SK-N-DZ (cell line): ENCODE measurements at places on chromosomes 3 and 15.

DNA sequence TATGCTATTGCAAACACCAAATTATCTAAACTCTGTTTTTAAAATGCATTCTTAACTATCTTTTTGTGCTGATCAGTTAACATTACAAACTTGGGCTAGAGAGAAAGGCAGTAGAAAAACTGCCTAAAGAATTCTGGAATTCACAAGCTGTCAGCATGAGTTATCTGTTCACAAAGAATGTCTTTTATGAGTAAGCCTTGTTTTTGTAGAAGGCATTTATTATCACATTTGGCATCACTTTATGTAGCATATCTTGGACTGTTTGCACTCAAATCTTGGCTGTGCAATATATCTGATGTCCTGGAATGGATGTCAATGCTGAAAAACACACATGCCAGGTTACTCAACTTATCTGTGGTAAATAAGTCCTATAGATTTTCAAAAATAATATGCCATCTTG lies 15.5 kb upstream of the BCHE start:
- no peak for DNase-seq

GRCh38 chr3:11555211-11555782 lies 88.4 kb downstream of the VGLL4 start:
- DNase-seq: no peak

DNA sequence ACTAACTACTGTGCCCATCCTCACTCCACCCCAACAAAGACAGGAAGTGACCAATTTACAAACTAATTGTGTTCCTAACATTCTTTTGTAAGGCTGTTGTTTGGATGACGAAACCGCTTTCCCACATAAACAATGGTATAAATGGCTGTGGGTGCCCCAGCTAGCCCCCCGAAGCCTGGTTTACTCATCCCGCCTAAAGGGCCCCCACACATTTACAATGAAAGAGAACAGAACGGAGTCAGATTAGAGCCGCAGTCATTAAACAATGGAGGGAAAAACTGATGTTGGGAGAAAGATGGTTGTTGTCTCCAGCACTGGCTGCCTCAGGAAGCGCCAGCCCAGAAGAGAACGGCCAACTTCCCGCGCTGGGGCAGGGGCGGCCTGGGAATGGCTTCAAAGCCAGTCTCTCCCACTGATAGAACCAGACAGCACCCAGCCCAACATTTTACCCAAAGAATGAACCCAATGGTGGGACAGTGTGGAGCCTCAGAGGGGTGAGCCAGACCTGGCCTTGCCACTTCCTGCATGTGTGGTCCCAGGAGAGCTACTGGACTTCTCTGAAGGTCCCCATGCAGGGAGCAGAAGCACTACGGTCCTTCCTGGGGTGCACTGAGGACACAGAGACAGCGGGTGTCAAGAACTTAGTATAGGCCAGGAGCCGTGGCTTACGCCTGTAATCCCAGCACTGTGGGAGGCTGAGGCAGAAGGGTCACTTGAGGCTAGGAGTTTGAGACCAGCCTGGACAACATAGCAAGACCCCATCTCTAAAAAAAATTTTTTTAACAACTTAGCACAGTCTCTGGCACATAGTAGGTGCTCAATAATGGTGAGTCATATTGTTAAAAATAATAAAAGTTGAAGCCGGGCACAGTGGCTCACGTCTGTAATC lies 75.8 kb upstream of the GATA2 start:
- no peak for DNase-seq

DNA sequence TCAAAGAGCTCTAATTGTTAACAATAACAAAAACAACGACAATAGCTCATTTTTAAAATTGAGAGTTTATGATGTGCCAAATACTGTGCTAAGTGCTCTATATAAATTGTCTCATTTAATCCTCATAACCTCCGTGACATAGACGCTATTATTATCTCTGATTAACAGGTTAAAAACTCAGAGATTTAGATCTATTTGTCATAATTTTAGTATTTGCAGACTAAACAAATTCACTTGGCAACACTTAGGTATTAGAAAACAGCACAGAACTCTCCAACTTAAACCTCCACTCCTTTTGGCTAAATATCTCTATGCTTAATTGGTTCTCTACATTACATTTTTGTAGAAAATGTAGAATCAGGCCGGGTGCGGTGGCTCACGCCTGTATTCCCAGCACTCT lies 136.4 kb downstream of the SPATA16 start:
- no peak for DNase-seq

DNA sequence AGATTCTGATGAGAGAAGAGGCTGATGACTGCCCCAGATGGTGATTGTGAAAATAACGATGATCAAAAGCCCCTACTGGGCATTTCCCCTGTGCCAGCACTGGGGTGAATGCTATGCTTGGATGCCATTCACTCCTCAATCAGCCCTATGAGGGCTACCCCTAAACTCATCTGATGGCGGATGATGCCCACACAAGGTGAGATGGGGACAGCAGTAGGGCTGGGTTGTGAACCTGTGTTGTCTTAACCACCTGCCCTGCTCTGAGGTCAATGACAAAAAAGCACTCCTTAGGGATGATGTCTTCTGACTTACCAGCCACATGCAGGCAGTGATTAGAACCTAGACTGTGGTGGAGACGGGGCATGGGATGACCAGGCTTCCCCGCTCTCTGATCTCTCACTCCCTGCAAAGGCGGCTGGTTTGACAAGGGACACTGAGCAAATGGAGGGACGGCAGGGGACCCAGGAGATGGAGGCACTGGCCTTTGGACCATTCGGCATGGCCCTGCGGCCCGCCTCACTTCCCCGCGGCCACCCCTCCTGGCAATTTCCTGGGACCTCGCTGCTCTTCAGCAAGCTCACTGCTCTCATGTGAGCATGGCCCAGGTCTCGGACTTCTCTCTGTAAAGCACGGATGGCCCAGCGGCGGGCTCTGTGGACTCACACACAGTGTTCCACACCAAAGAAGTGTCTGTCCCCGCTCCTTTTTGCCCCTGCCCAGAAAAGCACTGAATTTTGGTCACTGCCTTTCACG lies 251.4 kb upstream of the LYSMD4 start:
- no peak for DNase-seq

GRCh38 chr3:34000301-34000700 lies 201.9 kb downstream of the PDCD6IP start:
- DNase-seq: no peak

- DNase-seq: no peak
Observed at GRCh38 chr15:71435552-71435951, 320.3 kb downstream of the THSD4 start.

- DNase-seq: no peak
Observed at GRCh38 chr3:8734908-8735307, 1.3 kb downstream of the CAV3 start.

- no peak for DNase-seq
Observed at GRCh38 chr15:80620931-80621330, 74.2 kb upstream of the ABHD17C start.

- DNase-seq: peak; percentile 40
Observed at GRCh38 chr3:143084856-143085731, 34.5 kb upstream of the CHST2 start.

GRCh38 chr15:58065445-58066041 lies at the start of gene ALDH1A2:
ALDH1A2 (minus strand) TSS chr15:58065711; CDS start chr15:58065650, 61 bp downstream.
- DNase-seq: no peak

- DNase-seq: no peak
Observed at GRCh38 chr15:51759557-51760070, 8.2 kb downstream of the TMOD2 start.

- no peak for DNase-seq
Observed at GRCh38 chr3:126152901-126153694, 27.3 kb downstream of the ALDH1L1 start.

DNA sequence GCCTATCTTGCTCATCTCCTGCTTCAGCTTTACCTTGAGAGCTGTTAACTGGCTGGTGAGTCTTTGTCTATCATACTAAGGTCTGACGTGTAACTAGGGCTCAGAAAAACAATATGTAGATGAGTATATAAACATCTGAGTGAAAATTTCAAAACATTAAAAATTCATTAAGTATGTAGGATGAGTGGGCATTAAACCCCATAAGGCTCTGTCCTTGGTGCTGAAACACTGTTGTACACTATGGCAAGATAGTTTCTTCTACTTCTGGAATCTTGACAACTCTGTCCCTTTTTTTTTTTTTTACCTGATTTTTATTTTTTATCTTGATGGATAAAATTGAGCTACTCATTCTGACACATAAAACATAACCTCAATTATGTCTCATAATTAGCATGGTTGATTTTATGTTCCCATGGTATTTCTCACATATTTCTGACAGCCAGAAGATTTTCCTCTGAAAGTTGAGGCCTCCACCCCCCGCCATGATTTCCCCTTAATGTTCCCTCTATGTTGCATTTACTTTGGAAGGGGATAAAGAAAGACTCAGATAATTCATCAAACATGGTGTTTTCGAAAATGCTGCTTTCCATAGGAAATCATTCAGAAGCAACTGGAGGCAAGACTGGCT lies 54.3 kb downstream of the DGKG start:
- no peak for DNase-seq

DNA sequence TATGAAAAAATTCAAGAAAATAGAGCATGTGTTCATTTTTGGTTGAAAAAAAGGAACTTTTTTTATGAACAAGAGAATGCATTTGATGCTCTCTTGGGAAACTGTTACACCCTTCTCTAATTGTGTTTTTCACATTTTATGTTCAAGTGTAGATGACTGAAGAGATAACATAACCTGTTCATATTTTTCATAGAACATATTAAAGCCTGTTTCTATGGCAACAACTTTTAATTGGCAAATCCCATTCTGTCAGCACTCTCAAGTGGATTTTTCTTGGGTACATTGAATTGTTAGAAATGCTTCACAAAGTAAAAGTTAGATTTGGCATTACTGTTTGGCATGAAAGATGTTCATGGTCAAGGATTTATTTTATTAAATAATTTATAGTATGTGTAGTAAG lies 117.5 kb downstream of the MBNL1 start:
- no peak for DNase-seq

DNA sequence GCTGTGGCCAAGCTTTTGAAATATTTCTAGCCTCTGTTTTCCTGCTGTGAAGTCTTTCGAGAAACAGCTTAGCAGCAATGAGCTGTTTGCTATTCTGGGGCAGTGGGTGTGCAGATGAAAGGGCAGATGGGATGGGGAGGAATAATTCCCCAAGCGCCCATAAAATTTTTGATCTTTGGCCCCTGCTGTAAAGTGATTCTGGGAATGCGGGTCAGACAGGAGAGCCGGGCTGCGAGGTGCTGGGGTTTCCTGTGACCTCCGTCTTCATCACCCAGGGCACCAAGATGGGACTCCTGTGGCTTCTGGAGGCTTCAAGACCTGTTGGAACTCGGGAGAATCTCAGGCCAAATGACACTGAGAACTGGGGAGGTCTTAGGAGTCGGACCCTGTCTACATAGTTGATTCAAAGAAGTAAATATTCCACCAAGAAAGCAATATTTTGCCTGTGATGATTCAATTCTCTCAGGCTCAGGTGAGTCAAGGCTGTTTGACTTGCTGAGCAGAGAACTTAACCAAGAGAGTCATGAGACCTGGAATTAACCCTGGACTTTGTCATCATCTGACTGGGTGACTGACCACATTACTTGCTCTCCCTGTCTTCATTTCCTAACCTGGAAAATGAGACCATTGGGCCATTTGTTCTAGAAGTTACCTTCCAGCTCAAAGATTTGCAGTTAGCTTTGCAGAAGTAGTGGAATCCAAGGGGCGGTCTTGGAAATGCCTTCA lies 86.4 kb downstream of the POLR2M start:
- no peak for DNase-seq

DNA sequence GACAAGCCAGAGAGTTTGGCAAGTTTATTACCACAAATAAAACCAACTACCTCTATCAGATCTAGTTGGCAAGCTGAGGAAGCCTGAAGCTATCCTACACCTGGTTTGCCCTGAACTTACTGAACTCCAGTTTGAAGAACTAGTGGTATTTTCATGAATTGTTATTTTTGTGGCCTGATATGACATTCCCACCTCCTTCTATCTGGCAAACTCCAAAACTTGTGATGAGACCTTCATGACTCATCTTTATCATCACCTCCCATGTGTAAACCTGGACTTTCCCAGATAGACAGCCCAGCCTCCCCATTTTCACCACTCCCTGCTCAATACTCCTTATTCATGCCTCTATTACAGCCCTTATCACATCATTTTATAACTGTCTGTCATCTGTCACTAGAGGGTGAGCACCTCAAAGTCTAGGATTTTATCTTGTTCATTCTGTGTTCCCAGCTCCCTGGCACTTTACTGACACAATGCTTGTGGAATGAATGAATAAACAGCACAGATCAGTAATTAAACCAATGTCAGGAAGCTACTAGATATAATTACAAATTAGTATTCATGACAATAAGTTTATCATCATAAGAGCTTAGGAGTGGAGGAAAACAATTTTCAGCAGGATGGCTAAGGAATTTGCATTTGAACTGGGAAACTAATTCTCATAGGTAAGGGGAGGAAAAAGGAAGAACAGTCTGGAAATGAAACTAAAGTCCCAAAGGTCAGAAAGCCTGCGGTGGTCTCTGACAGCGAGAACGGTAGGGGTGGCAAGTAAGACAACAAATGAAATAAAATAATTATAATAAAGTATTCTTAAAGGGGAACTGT lies 13.2 kb upstream of the TRANK1 start:
- DNase-seq: no peak

DNA sequence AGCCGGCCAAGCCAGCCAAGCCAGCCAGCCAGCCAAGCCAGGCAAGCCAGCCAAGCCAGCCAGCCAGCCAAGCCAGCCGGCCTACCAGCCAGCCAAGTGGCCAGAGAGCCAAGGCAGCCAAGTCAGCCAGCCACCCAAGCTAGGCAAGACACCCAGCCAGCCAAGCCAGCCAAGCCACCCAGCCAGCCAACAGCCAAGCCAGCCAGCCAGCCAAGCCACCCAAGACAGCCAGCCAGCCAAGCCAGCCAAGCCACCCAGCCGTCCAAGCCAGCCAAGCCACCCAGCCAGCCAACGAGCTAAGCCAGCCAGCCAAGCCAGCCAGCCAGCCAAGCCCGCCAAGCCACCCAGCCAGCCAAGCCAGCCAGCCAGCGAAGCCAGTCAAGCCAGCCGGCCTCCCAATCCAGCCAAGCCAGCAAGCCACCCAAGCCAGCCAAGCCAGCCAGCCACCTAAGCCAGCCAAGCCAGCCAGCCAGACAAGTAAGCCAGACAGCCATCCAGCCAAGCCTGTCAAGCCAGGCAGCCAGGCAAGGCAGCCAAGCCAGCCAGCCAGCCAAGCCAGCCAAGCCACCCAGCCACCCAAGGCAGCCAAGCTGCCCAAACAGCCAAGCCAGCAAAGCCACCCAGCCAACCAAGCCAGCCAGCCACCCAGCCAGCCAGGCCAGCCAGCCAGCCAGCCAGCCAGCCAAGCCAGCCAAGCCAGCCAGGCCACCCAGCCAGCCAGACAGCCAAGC lies 200.5 kb downstream of the GOLGA6L6 start:
- DNase-seq: peak; percentile 23

GRCh38 chr3:119643528-119643927 lies 16.9 kb downstream of the POPDC2 start:
- DNase-seq: no peak

DNA sequence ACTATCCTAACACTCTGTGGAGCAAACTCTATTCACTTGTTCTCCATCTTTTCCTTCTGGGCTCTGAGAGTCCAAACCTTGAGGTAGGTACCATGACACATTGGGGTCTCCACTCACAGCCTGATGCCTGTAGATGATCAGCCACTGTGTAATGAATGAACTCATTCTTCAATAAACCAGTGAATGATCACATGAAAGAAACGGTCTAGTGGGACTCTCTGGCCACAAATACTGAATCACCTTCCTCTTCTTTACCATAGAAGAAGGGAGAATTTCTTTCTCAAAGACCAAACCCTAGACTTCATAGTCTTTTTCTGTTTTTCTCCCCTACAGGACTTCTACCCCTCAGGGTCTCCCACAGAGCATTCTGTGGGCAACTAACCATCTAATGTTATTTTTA lies 20.5 kb upstream of the ABHD2 start:
- no peak for DNase-seq
